Mesenchymal stem cell (in vitro differentiated cells and primary cell): ENCODE measurements at places on chromosomes 13 and 19.

DNA sequence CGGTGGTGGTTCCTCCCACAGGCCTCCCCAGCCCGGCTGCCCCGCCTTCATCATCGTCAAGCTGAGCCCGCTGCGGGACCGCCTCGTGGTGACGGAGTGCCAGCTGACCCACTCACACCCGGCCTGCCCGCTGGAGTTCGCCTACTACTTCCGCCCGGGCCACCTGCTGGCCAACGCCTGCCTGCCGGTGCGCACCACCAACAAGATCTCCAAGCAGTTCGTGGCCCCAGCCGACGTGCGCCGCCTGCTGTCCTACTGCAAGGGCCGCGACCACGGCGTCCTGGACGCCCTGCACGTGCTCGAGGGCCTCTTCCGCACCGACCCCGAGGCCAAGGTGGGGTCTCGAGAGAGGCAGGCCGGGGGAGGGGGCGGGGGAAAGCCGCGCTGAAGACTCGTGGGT lies 12.0 kb downstream of the ZSWIM9 start:
- no peaks in the 10 kb centered on the region for H3K4me1 ChIP-seq
- peaks cover 8% of the 10 kb centered on the region for H3K36me3 ChIP-seq
- peak overlapping the region; percentile 30 for H3K4me3 ChIP-seq
- H3K27me3 ChIP-seq = no peaks in the 10 kb centered on the region

GRCh38 chr13:66210677-66211076 lies 1019.5 kb downstream of the PCDH9 start:
- H3K27ac ChIP-seq = peak overlapping the region; percentile 21
- no peaks in the 10 kb centered on the region for H3K36me3 ChIP-seq
- DNase-seq = peak; percentile 88

GRCh38 chr13:39433651-39434050 lies 169.3 kb downstream of the LHFPL6 start:
- no peak for DNase-seq
- no peaks in the 10 kb centered on the region for H3K27me3 ChIP-seq
- no peak overlapping the region for H3K27ac ChIP-seq
- H3K36me3 ChIP-seq = no peaks in the 10 kb centered on the region
- H3K4me1 ChIP-seq = no peaks in the 10 kb centered on the region

DNA sequence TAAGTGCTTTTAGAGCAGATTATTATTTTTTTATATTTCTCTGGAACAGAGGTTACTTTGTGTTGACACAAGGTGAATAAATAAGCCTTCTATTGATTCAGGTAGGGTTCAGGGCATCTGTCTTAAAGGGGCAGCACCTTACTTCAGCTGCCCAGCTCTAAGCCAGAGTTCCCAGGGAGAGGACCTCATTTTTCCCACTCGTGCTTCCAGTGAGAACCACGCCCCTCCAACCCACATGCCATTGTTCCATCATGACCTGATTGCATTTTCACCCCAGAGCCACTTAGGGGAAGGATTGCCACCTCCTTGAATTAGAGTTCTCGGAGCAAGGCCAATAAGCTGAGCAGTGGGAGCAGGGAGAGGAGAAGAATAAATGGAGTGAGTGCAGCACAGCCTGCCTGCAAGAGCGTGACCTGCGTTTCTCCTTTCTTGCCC lies 104.3 kb upstream of the FRY start:
- no peak overlapping the region for H3K27ac ChIP-seq
- H3K36me3 ChIP-seq = no peaks in the 10 kb centered on the region
- H3K4me3 ChIP-seq = no peak overlapping the region
- no peaks in the 10 kb centered on the region for H3K27me3 ChIP-seq
- DNase-seq = no peak

GRCh38 chr13:76853481-76853880 lies 32.7 kb downstream of the KCTD12 start:
- H3K27ac ChIP-seq = peak overlapping the region; percentile 5
- no peak overlapping the region for H3K4me3 ChIP-seq
- DNase-seq = no peak
- H3K4me1 ChIP-seq = peaks cover 3% of the 10 kb centered on the region
- H3K36me3 ChIP-seq = no peaks in the 10 kb centered on the region

- H3K4me1 ChIP-seq = peaks cover 40% of the 10 kb centered on the region
- peaks cover 3% of the 10 kb centered on the region for H3K36me3 ChIP-seq
- H3K4me3 ChIP-seq = no peak overlapping the region
- no peak overlapping the region for H3K27ac ChIP-seq
- DNase-seq = no peak
- H3K27me3 ChIP-seq = no peaks in the 10 kb centered on the region
Observed at GRCh38 chr19:18513868-18514267, 8.0 kb downstream of the ELL start.

DNA sequence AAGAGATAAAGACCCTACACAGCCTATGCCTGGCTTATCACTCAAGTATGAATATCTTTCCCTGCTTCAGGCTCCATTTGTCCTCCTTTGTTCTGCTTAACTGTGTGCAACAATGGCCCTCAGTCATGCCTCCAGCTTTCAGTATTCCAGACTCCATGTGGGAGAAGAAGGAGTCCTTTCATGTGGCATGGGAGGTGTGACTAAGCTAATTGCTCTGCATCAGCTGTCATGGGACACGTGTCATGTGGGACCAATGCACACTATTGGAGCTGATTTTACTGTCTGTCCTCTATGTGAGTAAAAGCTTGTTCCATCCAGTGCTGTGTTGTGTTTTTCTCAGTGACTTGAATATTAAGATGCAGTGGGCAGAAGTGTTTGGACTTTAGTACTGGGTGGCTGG lies 1198.3 kb downstream of the OLFM4 start:
- no peaks in the 10 kb centered on the region for H3K4me1 ChIP-seq
- H3K27ac ChIP-seq = no peak overlapping the region

DNA sequence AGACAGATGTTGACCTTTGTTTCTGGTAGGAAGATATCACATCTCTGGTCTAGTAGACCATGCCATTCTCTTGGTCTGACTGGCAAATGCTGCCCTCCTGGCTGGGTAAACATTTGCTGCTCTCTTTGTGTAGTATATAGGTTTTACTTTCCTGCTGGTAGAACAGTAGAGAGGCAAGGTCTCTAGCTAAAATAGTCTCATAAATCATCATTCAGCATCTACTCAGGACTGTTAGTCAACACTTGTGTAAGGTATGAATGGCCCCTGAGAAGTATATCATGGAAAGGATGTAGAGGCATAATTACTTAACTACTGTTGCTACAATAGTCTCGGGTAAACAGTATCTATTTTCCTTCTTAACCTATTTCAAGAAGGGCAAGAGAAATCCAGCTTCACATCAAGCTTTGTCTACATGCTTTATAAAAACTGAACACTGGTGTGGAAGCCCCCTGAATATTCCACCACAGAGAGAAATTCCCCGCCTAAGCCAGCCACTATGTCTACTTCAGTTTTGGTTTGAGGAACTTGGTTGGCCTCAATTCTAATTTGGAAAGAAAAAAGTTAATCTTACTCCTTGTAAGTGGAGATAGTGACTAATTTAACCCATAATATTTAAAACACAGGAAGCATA lies 18.4 kb upstream of the MYCBP2 start:
- H3K27me3 ChIP-seq = no peaks in the 10 kb centered on the region
- no peaks in the 10 kb centered on the region for H3K36me3 ChIP-seq
- DNase-seq = no peak
- H3K27ac ChIP-seq = no peak overlapping the region
- H3K4me1 ChIP-seq = no peaks in the 10 kb centered on the region

DNA sequence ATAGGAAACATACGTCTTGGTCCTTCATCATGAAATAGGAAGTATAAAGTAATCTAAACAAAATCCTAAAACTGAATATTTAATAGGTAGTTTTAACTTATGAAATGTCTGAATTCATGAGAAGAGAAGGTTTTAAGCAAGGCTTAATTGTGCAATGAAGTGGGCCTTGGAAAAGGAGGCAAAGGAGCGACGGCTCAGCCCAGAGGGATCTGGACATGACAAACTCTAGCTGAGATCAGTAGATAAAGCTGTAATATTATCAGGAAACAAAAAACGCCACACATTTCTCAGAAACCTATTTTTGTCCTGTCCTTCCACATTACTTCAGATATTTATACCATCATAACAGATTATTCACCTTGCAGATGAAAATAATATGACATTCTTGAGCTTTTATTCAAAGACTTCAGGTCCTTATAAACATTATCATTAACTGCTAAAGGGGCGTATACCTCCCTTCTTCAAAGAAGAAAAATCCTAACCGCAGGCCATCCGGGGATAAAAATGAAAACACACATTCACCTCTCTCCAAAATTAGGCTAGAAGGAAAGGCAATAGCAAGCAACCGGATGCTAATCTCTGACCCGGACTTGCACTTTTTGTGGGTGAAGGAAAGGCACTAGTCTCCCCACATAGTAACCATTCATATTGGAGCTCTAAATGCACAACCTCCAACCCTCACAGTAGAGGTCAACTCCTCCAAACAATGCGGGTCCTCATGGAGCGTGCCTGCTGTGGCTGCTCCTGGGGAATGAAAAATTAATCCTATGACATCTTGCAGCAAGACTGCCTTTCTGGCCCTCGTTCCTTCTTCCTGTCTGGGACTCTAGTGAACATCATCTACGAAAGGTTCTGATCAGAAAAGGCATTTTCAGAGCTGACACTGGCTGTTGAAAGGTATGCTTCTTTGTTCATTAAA lies 108.8 kb downstream of the TBC1D4 start:
- H3K27me3 ChIP-seq = no peaks in the 10 kb centered on the region
- DNase-seq = no peak
- H3K4me1 ChIP-seq = peaks cover 3% of the 10 kb centered on the region
- H3K4me3 ChIP-seq = no peak overlapping the region
- no peak overlapping the region for H3K27ac ChIP-seq

DNA sequence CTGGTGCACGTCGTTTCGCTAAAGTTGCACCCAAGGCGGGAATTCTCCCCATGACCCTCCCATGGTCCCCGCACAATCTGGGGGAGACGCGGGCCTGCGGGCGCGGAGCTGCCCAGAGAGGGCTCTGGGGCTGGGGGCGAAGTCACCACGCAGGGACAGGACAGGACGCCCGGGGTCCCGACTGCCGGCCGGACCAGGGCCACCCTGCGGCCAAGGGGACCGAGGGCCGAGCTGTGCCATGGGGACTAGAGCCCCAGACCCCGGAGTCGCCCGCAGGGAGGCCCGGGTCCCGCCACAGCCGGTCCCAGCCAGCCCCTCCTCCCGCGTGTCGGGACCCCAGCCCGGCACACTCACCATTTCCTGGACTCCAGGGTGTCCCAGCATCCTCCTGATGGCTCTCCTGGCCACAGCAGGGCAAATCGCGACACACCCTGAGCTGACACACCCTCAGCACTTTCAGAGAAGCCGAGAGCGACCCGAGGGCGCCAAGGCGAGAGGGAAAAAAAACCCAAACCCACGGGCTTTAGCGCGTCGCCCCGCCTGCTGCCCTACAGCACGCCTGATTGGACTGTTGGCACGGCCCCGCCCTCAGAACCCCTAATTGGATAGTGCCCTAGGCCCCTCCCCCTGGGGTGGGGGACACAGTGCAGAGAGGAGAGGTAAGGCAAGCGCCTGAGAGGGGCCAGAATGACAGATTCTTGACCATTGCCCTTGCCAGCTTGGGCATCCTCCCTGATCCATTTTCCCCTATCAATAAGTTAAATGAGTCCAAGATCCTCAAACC lies 28.6 kb downstream of the ZNF44 start:
- no peak for DNase-seq
- H3K4me1 ChIP-seq = no peaks in the 10 kb centered on the region
- no peak overlapping the region for H3K27ac ChIP-seq
- H3K4me3 ChIP-seq = peak overlapping the region; percentile 23

- H3K27me3 ChIP-seq = no peaks in the 10 kb centered on the region
- no peak overlapping the region for H3K4me3 ChIP-seq
- no peak overlapping the region for H3K27ac ChIP-seq
- H3K4me1 ChIP-seq = peaks cover 4% of the 10 kb centered on the region
- H3K36me3 ChIP-seq = no peaks in the 10 kb centered on the region
Observed at GRCh38 chr13:108961542-108962125, 332.2 kb downstream of the MYO16 start.

DNA sequence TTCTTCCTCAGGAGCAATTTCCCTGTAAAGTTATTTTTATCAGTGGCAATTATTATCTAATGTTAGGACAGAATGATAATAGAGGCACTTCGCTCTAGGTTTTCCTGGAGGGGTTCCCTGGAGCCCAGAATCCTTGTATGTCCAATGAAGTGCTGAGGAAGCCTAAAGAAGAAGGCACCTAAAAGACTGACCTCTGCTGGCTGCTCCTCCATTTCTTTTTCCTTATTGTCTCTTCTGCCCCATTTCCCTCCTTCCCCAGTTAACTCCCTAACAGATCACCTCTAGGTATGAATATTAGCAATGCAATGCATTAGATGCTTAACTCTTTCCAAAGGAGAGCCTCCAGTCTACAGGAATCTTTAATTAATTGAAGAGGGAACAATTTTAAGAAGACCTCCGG lies 985.4 kb downstream of the DIAPH3 start:
- H3K4me3 ChIP-seq = no peak overlapping the region
- peak; percentile 14 for DNase-seq
- no peaks in the 10 kb centered on the region for H3K27me3 ChIP-seq
- H3K4me1 ChIP-seq = no peaks in the 10 kb centered on the region
- H3K36me3 ChIP-seq = no peaks in the 10 kb centered on the region
- H3K27ac ChIP-seq = no peak overlapping the region

DNA sequence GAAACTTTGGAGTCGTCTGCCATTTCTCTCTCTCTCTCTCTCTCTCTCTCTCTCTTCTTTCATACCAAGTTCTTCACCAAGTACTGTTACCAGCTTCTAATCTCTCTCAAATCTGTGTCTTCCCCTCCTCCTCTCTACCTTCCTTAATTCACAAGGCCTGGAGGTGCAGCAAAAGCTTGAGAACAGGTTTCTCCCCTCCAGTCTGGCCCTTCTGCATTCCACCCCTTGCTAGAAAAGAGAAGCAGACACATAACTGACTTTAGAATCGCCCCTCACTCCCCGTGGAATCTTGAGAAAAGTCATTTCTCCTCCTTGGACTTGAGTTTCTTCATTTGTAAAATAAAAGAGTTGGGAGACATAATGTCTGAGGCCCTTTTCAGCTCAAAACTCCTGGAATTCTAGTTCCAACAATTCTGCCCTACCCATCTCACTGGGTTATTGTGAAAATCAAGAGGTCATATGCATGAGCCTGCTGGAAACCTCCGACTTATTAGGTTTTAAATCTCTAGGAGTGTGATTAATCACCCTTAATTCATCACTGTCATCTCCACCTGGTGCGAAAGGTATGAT lies 20.4 kb downstream of the AMER2 start:
- H3K27ac ChIP-seq = no peak overlapping the region
- no peaks in the 10 kb centered on the region for H3K36me3 ChIP-seq
- H3K4me1 ChIP-seq = no peaks in the 10 kb centered on the region
- H3K27me3 ChIP-seq = peaks cover 45% of the 10 kb centered on the region

GRCh38 chr13:51542346-51543242 lies 41.7 kb upstream of the WDFY2 start:
- no peak overlapping the region for H3K4me3 ChIP-seq
- H3K27me3 ChIP-seq = no peaks in the 10 kb centered on the region
- peak; percentile 35 for DNase-seq
- peaks cover 2% of the 10 kb centered on the region for H3K4me1 ChIP-seq
- no peaks in the 10 kb centered on the region for H3K36me3 ChIP-seq
- no peak overlapping the region for H3K27ac ChIP-seq
